Activated naive CD4-positive, alpha-beta T cell treated with Interleukin-2 at 50 U/mL for 16 hours (primary cell): ENCODE measurements at places on chromosomes 5 and 9.

GRCh38 chr5:176806137-176806536, 4.2 kb upstream of the UNC5A start:
- no peak for DNase-seq

GRCh38 chr9:130041648-130042405, 1.2 kb downstream of the FNBP1 start:
- DNase-seq: no peak

DNA sequence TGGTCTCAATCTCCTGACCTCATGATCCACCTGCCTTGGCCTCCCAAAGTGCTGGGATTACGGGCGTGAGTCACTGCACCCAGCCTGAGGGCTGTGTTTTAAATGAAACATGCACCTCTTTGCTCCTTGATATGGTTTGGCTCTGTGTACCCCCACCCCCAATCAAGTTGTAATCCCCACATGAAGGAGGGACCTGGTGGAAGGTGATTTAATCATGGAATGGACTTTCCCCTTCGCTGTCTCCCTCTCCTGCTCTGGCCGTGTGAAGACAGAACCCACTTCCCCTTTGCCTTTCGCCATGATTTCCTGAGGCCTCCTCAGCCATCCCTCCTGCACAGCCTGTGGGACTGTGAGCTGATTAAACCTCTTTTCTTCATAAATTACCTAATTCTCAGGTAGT, 12.5 kb upstream of the NOTCH1 start:
- DNase-seq: no peak

- no peak for DNase-seq
Measured at GRCh38 chr5:643811-644271, 31.7 kb downstream of the CEP72 start.
